ENCODE measurements at places on chromosomes 1 and 21.

DNA sequence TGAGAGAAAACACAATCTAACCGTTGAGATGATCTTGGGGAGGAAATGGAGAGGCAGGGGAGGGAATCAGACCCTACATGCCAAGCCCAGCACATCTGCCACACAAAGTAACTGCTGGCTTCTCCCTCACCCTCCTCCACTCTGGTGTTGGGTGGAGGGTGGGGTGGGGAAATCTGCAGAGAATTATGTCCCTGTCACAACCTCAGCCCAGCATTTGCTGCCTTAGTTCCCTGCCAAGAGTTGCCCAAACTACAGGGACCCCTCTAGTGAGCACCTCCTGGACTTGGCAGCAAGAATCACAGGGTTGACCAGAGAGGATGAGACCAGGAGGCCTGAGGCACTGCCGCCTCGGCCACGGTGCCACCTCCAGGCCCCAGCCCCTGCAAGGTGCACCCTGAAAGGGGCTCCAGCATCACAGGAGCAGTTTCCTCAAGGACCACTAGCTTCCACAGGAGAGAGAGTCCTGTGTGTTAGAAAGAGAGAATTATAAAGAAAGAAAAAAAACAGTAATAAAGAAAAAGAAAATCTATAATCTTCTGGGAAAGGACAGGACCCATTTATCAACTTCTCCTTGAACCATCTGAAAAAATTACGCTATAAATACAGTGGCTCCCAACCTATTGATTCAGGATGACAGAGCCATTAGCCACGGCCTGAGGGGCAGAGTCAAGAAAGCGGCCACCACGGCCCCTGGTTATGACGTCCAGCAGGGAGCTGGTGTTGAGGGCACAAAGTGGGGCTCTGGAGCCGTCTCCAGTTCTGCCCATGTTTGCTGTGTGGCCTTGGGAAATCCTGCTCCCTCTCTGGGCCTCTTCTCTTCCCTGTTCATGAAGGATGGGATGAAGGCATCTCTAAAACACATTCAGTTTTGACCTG lies 451.7 kb downstream of the MATN1 start:
- no peak for DNase-seq

DNA sequence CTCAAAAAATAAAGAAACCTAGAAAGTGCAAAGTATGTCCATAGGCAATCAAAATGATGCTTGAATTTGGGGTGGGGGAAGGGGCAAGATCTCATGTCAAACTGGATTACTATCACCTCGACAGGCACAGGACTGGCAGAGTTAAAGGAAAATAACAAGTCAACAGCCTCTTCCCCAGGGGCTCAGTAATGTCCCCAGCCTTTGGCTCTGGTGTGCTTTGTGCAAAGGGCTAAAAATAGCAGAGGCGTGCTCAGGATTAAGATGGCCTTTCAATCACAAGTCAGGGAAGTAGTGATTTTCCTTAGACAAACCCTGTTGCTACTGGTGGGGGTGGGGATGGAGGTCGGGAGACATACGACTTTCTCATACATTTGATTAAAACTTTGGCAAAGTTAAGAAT lies 63.5 kb upstream of the OLIG2 start:
- DNase-seq = no peak

- DNase-seq = no peak
Observed at GRCh38 chr1:68831281-68831680, 334.4 kb upstream of the DEPDC1 start.

DNA sequence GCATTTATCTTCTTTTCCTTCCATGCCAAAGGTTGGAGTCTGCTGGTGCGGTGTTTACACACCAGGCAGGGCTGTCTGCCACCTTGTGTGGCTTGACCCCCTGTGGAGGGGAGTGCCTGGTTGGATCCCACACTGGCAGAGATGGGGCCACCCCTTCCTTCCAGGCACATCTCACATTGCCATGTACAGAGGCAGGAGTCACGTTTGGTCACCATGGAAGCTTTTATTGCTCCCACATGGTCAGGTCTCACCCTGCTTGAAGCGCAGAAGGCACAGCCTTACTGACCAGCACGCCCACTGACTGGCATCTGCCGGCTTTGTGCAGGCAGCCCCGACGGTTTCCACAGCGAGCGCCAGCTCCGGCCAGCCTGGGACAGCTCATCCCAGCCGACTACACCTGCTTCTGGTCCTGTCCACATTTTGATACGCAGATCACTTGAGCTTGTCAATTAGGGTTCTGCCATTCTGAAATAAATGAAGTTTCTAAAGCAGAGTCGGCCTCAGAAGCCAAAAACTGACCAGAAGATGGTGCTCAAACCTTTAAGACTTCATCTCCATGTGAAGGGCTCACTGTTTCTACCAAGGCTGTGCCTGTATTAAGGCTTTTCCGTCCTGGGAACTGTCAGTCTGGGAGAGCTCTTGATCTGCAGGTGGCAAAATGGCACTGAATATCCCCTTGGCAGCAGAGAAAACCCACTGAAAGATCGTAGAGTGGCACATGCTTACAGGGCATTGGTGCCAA lies 35.6 kb upstream of the EPHA8 start:
- DNase-seq = no peak

GRCh38 chr21:24456358-24456757 lies 1150.9 kb downstream of the MRPL39 start:
- DNase-seq = no peak

DNA sequence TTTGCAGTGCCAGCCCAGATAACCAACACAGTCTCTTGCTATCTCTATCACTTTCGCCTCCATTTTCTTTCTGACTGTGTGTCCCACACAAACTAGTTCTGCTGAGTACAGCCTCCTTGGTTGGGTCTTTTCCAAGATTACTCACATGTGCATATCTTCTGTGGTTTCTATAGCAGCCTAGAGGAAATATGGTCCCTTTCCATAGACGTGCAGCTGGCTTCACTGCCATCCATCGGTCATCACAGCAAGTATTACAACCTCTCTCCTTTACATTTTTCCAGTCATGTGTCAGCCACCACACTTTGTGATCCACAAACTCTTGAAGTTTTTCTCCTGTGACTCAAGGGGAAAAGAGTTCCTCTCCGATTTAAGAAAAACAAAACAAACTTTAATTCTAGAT lies 893.4 kb upstream of the ADGRL4 start:
- no peak for DNase-seq

GRCh38 chr1:54540582-54541295 lies 7.3 kb upstream of the ACOT11 start:
- no peak for DNase-seq

Data from SK-N-MC (cell line).